H1 (cell line): ENCODE measurements at places on chromosomes 12 and 14.

GRCh38 chr12:93089805-93090569, 160.9 kb upstream of the EEA1 start:
- DNase-seq, result no peak

DNA sequence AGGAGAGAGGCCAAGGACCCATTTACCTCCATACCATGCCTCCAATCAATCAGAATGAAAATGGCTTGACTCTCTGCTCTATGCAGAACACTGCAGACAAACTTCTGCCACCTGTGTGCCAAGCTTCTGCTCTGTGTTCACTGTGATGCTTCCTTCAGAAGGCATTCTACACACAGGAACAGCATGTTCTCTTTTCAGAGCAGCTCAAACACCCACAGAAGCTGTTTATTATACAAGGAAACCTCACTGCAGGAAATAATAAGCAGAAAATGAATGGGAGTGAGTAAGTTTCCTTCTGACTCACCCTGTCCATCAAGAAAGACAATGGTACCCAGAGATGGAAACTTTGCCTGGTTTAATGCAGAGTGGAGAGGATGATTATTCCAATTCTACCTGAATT, 2.4 kb upstream of the ESR2 start:
- no peak for DNase-seq

DNA sequence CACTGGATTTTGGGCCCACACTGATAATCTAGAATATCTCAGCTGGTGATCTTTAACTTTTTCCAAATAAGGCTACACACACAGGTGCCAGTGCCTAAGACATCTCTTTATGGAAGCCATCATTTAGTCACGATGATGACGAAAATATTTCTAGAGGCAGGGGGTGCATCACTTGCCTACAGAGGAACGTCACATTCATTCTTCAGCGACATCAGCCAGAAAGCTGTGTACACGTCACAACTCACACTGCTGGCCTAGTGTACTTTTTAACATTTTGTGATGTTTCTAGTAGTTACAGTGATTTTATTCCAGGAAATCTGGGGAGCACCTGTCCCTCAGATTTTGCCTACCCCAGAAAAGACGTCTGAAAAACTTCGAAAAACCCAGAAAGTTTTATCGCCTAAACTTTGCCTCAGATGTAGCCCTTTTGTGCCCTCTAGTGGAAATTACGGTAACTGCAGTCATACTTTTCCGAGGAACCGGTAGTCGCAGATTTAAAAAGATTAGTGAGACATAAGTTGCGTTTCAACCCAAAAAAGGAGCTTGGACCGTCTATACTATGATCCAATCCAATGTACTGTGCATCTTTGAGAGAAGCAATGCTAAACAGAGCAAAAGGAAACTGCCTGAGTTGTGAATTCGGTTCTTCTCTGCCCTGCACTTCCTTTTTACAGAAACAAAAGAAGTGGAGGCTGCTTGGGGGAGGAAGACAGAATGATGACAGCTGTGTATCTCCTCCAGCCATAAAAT, 64.3 kb upstream of the STON2 start:
- DNase-seq, result peak; percentile 80

GRCh38 chr12:58819985-58820384, 100.3 kb downstream of the LRIG3 start:
- DNase-seq, result no peak

GRCh38 chr12:69007101-69007854, 74.3 kb upstream of the CPM start:
- peak; percentile 49 for DNase-seq

DNA sequence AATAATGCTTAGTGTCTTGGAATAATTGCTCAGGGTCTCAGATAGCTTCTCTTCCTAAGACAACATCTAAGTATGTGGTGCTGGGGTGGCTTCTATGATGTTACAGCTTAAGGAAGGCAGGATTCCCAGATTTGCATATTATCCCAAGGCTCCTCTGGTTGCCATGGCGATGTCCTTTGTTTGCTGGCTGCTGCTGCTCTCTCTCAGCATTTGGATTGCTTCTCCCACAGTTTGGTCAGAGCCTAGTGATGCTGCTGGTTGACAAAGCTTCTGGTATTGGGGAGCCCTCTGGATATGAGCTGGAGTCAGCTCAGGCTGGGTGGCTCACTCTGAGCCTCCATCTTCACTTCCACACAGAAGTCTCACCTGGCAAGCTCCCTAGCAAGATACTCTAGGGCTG, 56.4 kb upstream of the FBXO33 start:
- no peak for DNase-seq

DNA sequence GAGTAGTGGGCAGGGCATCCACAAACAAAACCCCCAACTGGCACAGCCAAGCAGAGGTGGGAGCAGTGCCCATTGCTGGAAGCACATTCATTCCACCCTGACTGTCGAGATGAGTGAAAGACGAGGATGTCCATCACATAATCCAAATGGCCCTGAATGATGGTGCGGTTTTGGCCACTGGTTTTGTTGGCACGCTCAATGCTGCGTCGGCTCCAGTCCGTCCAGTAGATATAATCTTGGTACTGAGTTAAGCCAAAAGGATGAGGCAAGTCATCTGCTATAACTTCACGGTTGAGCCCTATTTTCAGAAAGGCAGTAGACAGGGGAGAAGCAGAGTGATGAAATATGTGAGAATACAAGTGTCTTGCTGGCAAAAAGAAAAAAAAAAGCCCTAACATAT, 88.1 kb downstream of the BCL2L14 start:
- no peak for DNase-seq

DNA sequence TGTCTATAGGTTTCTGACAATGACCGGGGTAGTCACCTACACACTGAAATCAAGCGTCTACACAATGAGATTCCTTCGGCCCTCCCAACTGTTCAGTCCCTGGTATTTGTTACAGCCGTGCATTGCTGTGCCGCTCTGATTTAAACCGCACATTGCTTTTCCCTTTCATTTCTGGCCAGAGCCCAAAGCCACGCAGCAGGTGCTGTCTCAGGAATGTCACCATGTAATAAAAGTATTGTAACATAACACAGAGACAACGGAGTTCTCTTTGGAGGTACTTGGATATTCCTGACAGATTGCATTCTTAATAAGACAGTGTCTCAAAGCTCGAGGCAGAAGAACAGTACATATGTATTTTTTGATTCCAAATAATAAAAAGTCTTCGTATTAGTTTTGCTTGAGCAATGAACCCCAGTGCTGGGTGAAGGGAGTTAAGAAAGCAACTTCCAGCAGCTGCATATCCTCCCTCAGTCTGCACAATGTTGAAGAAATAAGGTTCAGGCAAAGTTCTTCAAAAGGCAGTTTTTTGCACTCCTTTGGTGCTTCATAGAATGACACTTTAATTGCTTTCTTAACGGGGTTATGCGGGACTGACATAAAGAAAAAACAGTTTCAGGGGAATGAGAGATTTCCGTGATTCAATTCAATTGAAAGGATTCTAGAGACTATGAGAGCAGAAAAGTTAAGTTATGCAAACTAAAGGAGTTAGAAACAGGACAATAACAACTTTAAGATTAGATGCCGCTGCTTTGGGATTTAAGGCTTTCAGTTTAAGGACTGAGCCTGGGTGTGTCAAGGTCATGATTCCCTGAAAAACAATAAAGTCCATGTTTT, 288.7 kb upstream of the FLRT2 start:
- no peak for DNase-seq

- no peak for DNase-seq
Observed at GRCh38 chr12:57518920-57519795, 1.2 kb downstream of the DDIT3 start.

DNA sequence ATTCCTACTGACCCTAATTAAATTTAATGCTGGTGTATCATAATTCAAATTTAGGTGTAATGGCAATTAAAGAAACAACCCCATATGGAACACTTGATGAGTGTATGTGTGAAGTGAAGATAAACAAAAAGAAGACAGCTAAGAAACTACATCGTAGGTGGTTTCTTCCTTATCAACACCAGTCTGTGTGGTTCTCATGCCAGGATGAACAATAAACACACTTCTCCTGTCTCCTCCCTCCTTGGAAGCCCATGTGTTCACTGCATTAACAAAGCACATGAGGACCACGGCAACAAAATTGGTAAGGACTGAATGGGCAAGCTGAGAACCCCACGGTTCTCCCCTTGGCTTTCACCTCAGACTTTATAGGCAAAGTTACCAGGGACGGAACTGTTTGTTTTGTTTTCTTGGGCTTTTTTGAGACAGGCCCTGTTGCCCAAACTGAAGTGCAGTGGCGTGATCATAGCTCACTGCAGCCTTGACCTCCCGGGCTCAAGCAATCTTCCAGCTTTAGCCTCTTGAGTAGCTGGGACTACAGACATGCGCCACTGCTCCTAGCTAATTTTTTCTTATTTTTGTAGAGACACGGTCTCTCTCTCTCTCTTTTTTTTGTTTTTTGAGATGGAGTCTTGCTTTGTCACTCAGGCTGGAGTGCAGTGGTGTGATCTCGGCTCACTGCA, 71.0 kb downstream of the TRAFD1 start:
- no peak for DNase-seq

DNA sequence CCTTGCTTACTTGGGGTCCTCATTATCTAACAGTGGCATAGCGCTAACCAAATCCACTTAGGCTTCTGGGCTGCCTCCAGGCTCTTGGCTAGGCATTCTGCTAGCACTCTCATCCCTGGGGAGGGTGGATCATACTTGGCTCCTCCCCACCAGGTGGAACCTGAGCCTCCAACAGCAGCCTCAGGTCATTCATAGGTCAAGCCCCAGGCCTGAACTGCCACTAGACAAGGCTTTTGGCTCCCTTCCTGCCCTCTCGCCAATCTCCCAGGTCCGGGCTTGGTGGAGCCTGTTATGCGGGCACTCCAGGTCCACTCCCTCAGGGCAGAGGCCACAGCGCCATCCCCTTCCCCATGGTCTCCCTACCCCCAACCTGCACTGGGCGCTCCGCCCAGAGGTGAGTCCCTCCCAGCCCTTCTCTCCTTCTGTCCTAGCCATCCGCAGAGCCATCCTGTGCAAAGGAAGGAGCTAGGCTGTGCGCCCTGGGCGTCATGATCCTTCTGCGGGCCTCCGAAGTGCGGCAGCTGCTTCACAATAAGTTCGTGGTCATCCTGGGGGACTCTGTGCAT, 154.9 kb upstream of the AMIGO2 start:
- DNase-seq, result no peak

- no peak for DNase-seq
Observed at GRCh38 chr14:91609161-91609560, 99.1 kb upstream of the PPP4R3A start.

DNA sequence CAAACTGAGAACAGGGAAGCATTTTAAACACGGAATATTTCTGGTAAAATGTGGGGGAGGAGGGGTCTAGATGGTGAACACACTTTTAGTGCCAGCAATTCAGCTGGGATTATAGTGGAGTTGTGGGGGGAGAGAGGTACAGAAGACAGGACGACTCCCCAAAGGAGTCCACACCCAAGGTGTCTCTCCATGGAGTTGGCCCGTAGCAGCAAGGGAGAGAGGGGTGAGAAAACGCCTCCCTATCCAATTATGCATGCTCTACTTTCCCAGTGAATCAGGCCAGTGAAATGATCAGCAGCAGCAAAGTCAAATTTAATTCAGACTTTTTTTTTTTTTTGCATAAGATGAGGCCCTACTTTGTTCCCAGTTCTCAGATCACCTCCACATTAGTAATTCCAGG, 38.6 kb downstream of the BTG1 start:
- DNase-seq, result no peak

- DNase-seq, result no peak
Observed at GRCh38 chr14:64515053-64515452, 10.5 kb downstream of the ZBTB1 start.

DNA sequence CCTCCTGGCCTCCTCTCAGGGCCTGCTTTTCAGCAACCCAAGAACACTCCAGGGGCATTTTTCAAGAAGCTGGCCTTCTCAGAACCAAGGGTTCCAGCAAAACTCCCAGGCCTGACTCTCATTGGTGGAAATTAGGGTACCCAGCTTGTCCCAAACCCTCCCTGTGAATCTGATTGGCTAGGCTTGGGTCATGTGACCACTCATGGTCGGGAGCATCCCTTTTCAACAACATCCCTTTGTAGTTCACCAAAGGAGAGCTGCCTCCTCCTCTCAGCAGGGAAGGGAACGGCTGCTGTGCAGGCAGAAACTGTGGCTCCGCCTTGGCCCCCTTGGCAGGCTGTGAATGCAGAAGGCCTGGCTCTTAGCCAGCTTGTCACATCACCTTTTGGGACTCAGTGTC, 94.5 kb downstream of the AACS start:
- no peak for DNase-seq

DNA sequence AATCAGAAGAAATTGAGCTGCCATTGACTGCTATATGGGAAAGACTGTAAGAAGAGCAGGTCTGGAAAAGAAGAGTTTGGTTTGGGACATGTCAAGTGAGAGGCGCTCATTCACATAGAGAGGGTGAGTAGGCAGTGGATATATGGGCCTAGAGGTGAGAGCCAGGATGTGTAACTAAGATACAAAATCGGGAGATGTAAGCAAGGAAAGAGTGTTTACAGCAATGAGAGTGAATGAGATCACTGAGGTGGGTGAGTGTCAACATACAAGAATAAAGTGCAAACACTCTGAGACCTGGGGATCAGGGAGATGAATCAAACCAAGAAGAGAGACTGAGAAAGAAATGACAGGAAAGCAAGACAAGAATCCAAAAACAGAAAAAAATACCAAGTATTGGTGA, 58.0 kb upstream of the RTRAF start:
- DNase-seq, result no peak

DNA sequence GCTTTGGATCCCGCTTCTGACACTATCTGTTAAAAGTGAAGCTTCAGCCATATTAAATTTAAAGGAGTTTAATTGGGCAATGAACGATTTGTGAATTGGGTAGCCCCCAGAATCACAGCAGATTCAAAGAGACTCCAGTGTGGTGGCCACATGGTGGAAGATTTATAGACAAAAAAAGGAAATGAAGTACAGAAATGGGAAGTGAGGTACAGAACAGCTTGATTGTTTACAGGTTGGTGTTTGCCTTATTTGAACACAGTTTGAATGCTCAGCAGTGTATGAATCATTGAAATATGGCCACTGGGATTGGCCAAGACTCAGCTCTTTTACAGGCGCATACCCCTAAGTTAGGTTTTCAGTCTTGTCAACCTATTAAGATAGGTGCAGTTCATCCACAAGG, 21.9 kb downstream of the CCDC91 start:
- no peak for DNase-seq

- DNase-seq, result peak; percentile 86
Observed at GRCh38 chr14:105537580-105538474, 11.4 kb downstream of the TMEM121 start.

DNA sequence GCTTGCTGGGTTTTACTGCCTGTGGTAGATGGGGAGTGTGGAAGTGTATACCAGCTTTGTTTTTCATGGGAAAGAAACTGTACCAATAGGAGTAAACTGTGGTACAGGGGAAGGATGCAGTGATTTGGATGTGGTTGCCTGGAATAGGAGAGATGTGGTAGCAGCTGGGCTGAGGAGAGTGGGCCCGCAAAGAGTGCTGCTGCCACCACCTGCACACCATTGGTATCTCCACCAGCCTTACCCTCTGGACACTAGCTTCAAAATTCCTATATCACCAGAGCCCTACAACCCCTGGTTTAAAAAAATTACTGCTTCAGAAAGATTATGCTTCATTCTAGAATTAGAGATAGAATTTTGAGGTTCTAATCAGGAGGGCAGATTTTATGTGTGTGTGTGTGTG, 53.6 kb downstream of the AKAP6 start:
- no peak for DNase-seq

- no peak for DNase-seq
Observed at GRCh38 chr14:26217778-26218177, 380.1 kb downstream of the NOVA1 start.
